ENCODE measurements at places on chromosomes 12 and 14.

GRCh38 chr14:56744016-56744415, 66.3 kb downstream of the OTX2 start:
- no peaks in the 10 kb centered on the region for H3K36me3 ChIP-seq
- no peaks in the 10 kb centered on the region for H3K4me1 ChIP-seq
- no peak overlapping the region for H3K4me3 ChIP-seq

DNA sequence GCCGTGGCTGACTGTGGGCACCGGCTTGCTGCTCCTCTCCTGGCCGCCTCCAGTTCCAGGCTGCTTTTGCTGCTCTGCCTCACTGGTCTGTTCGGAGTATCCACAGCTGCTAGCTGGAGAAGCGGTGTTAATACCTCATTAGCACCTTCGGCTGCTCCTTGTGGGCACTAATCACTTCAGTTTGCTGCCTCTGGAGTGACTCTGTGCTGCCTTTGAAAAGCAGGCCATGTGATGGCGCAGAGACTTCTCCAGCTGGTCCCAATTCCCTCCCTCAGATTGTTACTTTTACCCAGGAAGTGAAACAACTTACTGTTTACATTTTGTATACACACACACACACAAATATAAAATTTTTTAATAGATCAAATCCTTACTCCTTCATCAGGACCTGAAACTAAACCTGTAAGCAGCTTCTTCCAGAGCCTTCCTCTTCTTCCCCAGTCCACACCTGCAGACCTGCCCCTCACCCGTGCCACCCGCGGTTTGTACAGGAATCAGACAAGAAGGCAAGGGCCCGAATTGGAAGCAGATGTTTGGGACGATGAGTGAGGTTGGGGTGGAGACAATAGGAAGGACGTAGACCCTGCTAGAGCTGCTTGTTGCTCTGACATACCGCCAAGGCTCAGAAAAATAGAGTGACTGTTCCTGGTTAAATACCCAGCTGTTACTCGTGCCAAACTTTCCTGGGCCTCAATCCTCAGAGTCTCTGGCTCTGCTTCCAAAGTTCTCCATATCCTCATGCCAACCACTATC, 41.5 kb upstream of the LTBP2 start:
- H3K4me3 ChIP-seq: no peak overlapping the region
- no peak for DNase-seq
- H3K36me3 ChIP-seq: peaks cover 5% of the 10 kb centered on the region
- H3K27me3 ChIP-seq: no peaks in the 10 kb centered on the region

GRCh38 chr14:104885031-104885972, 20.2 kb downstream of the CEP170B start:
- no peaks in the 10 kb centered on the region for H3K27me3 ChIP-seq
- no peak overlapping the region for H3K27ac ChIP-seq
- no peak overlapping the region for H3K4me3 ChIP-seq
- H3K4me1 ChIP-seq: no peaks in the 10 kb centered on the region

DNA sequence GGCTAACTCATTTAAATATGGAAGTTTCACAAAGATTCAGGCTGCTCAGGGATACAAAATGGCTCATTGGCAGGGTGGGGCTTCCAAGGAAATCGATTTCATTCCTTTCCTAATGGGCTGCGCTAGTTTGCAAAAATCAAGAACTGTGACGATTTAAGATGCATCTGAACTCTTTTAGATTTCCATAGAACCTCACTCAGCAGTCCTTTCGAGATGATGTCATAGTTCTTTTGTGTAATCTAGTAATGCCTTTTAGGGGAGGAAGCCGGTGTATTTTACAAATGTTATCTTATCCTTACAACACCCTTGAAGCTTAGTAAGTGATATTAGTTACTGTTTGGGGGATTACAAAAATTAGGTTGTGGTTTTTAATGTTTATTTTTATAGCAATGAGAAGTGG, 239.8 kb downstream of the RGS6 start:
- peaks cover 4% of the 10 kb centered on the region for H3K27me3 ChIP-seq
- H3K27ac ChIP-seq: no peak overlapping the region
- no peak overlapping the region for H3K4me3 ChIP-seq

- H3K4me1 ChIP-seq: peaks cover 6% of the 10 kb centered on the region
- peaks cover 18% of the 10 kb centered on the region for H3K36me3 ChIP-seq
- DNase-seq: no peak
- H3K4me3 ChIP-seq: no peak overlapping the region
Observed at GRCh38 chr14:90274808-90275457, 18.6 kb downstream of the PSMC1 start.

- H3K27me3 ChIP-seq: peaks cover 2% of the 10 kb centered on the region
- H3K4me3 ChIP-seq: no peak overlapping the region
- no peaks in the 10 kb centered on the region for H3K4me1 ChIP-seq
- no peaks in the 10 kb centered on the region for H3K36me3 ChIP-seq
- DNase-seq: no peak
- no peak overlapping the region for H3K27ac ChIP-seq
Observed at GRCh38 chr12:114656906-114657596, 26.9 kb downstream of the TBX3 start.
